Stimulated activated CD4-positive, alpha-beta T cell treated with anti-CD3 and anti-CD28 coated beads, TNF-alpha, amount 100 ng/mL, for 48 hours (primary cell): ENCODE measurements at places on chromosomes 3 and 15.

DNA sequence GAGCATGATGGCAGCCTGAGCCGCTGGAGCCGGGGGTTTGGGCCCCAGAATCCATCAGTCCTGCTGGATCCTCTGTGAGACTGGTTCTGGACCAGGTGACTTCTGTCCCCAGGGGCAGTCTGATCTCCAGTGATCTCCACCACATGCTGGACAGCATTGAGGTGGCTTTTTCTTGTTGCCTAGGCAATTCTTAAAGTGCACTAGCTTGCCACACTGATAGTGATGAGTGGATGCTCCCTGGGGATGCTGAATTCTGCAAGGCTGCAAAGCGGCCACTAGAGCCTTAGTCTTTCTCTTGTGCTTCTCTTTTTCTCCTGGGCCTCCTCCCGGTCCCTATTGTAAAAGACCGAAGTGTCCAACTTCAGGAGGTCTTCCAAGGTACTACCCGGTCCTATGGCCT, 70.4 kb upstream of the ATP11B start:
- DNase-seq = no peak

DNA sequence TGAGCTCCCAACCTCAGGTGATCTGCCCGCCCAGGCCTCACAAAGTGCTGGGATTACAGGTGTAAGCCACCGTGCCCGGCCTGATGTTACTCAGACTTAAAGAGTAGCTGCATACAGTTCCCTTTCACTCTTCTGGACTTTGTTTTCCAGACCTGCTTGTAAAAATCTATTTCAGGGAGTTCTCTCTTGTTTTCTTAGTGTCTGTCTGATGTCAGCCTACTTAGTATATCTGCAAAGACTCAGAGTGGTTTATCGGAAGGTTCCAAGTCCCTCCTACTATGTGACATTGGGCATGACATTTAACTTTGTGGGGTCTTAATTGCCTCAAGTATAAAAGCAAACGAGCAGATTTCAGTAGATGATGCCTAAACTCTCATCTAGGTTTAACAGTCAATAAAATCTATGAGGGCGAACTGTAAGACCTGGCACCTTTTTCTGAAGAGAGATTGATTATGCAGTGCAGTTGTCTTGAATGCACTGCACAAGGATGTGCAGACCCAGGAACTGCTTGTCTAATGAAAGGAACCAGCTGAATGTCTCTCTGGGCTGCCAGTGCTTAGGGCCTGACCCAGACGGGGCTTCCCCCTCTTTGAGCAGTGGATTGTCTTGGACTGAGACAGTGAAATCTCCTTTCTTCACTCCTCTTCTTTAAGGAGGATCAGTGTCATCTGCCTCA, 301.4 kb downstream of the PTPRG start:
- no peak for DNase-seq

- DNase-seq = no peak
Observed at GRCh38 chr15:91853511-91853947, at the start of gene SLCO3A1. Gene SLCO3A1 (plus strand): TSS chr15:91853708.

DNA sequence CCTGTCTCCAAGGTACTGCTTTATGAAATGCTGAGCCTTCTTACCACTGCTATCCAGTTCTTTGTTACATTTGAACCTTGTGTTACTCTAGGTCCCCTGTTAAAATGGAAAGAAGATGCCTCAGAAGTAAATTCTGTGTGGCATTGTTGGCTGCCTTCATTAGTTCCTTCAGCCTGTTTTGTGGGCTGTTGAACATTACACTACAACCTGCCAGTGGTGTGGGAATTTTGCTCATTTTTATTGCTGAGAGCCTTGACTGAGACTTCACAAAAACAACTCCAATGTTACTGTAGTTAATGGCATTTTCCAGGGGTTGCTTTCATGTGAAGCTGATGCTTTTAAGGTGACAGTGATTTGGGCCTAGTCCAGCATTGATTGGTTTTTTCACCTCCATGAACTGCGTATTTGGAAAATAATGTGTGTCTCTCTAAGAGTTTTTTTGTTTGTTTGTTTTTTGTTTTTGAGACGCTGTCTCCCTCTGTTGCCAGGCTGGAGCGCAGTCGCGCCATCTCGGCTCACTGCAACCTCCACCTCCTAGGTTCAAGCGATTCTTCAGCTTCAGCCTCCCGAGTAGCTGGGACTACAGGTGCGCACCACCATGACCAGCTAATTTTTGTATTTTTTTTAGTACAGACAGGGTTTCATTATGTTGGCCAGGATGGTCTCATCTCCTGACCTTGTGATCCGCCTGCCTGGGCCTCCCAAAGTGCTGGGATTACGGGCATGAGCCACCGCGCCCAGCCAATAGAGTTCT, 4.3 kb downstream of the MAPK6 start:
- DNase-seq = no peak

- DNase-seq = no peak
Observed at GRCh38 chr3:23800731-23801130, 5.0 kb upstream of the UBE2E1 start.

DNA sequence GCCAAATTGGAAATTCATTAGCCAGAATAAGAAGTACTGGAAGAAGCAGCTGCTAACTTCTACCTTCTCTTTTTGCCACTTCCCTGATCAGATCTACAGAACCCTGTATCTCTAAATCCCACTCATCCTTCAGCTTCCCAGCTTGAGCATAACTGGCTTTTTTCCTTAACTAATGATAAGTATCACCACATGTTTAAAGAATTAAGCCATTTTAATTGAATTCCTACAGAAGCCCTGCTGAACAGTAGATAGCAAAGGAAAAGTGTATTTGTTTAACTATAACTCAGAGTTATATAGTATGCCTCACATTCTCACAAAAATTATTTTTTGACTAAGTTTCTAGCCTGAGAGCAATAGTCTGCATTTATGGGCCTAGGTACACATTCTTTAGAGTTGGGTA, 262.4 kb downstream of the UBE2E2 start:
- no peak for DNase-seq

DNA sequence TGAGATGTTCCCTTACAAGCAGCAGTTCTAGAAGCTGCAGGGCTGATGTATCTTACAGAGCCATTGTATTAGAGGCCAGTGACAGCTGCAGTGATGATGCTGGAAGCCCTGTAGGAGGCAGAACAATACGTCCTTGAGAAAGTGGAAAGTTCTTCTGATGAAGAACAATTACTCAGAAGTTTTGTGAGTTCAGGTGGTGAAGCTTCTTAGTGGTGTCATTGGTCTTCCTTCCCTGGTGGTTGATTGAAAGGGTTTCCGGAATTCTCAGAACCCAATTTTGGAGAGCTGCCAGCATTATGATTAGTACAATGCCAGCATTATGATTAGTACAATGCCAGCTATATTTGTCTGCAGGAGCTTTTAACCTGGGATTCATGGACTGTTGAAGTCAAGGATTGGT, 356.4 kb downstream of the MFSD1 start:
- no peak for DNase-seq

- no peak for DNase-seq
Observed at GRCh38 chr3:46593274-46593862, 19.0 kb upstream of the FAM240A start.

- DNase-seq = no peak
Observed at GRCh38 chr3:64867224-64867623, 179.4 kb upstream of the ADAMTS9 start.

DNA sequence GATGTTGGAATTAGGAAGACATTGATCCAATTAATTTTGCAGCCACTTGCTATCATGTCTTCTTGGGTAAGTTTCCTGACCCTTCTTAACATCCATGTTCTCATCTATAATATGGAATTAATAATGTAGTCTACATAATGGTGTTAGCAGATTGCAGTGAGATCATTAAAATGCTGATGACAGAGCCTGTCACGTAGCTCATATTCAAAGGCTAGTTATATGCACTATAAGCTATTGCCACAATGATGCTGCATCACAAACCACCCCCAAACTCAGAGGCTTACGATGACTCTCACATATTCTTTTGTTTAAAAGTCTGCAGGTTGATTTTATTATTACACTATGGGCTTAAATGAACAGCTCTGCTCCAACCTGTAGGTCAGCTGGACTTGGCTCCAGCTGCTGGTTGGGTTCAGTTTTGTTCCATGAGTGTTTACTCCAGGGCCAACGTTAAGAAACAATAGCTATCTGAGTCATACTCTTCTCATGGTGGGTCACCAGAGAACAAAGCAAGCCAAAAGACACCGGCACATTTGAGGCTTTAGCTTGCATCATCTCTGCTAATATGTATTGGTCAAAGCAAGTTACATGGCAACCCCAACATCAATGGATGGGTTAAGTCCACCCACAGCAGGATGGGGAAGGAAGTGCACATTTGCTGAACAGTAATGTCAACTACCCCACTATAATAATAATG, 250.0 kb upstream of the SLCO3A1 start:
- no peak for DNase-seq

GRCh38 chr3:164023480-164023879, 1054.8 kb downstream of the SI start:
- no peak for DNase-seq

GRCh38 chr15:91940496-91941381, 87.2 kb downstream of the SLCO3A1 start:
- no peak for DNase-seq
